Activated CD8-positive, alpha-beta T cell treated with anti-CD3 and anti-CD28 coated beads for 36 hours (primary cell): ENCODE measurements at places on chromosomes 13 and 19. TPM values are rescaled to one million over a fixed set of nuclear protein-coding genes. Genes with fewer than 3 reads are reported as not detected.

DNA sequence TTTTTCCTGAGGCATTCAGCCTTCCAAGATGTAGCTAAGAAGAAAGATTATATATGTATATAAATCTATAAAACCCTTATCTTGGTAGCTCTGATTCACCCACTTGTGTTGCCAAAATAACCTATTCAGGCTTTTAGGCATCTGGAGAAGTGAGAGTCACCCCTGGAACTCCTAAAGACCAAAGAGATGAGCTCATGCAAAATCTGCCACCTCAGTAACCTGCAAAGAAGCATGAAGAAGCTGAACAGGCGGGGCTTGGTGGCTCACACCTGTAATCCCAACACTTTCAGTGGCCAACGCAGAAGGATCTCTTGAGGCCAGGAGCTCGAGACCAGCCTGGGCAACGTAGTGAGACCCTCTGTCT, 393.7 kb downstream of the FOXO1 start:
- no peak for DNase-seq
- H3K27ac ChIP-seq: no peak overlapping the region
- no peaks in the 10 kb centered on the region for H3K36me3 ChIP-seq
- peaks cover 24% of the 10 kb centered on the region for H3K4me1 ChIP-seq
- H3K27me3 ChIP-seq: no peaks in the 10 kb centered on the region

Gene CA11
- total RNA-seq: 13.0 TPM

DNA sequence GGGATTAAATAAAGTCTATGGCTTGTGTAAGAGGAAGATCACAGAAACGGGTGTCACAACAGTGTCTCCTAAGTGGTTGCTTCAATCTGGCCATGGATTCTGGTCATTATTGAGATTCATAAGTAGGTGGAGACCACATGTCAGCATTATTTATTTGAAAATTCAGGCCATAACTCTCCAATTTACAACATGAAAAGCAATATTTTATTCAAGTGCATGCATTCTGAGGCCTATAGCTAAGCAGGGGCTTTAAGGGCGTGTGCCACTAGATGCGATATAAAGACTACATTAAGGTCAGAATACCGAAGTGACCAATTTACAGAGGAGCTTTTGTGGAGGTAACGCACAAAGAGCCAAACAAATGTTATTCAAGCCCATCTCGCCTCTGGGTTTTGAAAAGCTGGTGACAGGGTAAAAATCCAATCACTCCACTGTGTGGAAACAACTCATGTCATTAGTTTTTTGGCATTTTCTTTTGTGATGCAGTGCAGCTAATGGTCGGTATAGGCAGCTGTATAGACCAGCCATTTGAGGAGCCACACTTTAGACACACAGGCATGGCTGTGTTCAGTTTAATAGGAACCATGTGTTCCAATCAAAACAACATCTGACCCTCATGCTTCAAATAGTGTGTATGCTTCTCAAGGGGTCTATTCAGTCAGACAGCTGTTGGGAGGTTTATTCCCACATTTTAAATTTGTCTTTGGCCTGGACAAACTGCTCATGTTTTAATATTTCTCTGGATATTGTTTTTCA, 123.7 kb downstream of the KL start:
- H3K27ac ChIP-seq: no peak overlapping the region
- H3K27me3 ChIP-seq: peaks cover 2% of the 10 kb centered on the region
- peaks cover 4% of the 10 kb centered on the region for H3K4me1 ChIP-seq

Gene SBNO2
- total RNA-seq: 41.7 TPM

GRCh38 chr13:46593398-46593797, 40.4 kb downstream of the LRCH1 start:
- peaks cover 79% of the 10 kb centered on the region for H3K4me1 ChIP-seq
- H3K27me3 ChIP-seq: no peaks in the 10 kb centered on the region

DNA sequence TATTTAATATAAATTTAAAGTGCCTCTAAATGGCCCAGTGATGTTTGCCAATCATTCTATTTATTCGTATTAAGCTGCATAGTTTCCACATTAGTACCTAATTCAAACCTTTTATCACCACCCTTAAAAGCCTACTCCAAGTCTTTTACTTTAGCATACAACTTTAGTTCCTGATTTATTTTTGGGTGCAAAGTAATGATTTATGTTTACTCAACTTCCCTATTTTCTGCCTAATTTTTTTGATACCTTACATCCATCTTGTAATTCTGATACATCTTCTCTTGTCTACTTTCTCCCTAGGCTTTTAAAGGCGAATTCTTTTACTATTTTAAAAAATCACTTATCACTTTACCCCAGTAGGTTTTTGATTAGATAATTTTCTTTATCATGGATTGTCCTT, 2651.1 kb upstream of the PCDH20 start:
- DNase-seq: no peak
- H3K4me3 ChIP-seq: no peak overlapping the region
- H3K36me3 ChIP-seq: no peaks in the 10 kb centered on the region
- no peak overlapping the region for H3K27ac ChIP-seq
- no peaks in the 10 kb centered on the region for H3K27me3 ChIP-seq

Gene PSG7
- not detected for total RNA-seq

Gene UHRF1
- total RNA-seq: 173 TPM

DNA sequence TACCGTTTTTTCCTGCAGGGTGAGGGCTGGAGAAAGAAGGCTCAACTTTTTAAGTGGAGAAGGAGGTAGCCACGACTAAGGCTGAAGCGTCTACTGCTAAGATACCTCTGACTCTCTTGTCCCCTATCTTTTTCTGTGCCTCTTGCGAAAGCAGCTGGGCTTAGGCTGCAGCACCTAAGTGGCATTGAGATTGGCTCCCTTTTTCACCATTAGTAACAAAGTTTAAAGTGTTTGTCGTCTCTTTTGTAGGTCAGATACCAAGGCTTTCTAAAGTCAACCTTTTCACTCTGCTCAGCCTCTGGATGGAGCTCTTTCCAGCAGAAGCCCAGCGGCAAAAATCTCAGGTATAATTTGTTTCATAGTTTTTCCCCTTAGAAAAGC, 887 bp downstream of the CDADC1 start:
- peaks cover 36% of the 10 kb centered on the region for H3K4me1 ChIP-seq
- peak overlapping the region; percentile 90 for H3K4me3 ChIP-seq
- no peak for DNase-seq
- peak overlapping the region; percentile 97 for H3K27ac ChIP-seq
- H3K27me3 ChIP-seq: no peaks in the 10 kb centered on the region
- peaks cover 12% of the 10 kb centered on the region for H3K36me3 ChIP-seq
